Stimulated activated CD8-positive, alpha-beta memory T cell treated with anti-CD3 and anti-CD28 coated beads, Interleukin-7, amount 100 ng/mL, for 48 hours (primary cell): ENCODE measurements at places on chromosomes 2 and 18.

- DNase-seq = no peak
Observed at GRCh38 chr2:179441551-179441950, 176.9 kb upstream of the SESTD1 start.

GRCh38 chr2:109321570-109321969 is 192.6 kb downstream of the SH3RF3 start:
- no peak for DNase-seq

DNA sequence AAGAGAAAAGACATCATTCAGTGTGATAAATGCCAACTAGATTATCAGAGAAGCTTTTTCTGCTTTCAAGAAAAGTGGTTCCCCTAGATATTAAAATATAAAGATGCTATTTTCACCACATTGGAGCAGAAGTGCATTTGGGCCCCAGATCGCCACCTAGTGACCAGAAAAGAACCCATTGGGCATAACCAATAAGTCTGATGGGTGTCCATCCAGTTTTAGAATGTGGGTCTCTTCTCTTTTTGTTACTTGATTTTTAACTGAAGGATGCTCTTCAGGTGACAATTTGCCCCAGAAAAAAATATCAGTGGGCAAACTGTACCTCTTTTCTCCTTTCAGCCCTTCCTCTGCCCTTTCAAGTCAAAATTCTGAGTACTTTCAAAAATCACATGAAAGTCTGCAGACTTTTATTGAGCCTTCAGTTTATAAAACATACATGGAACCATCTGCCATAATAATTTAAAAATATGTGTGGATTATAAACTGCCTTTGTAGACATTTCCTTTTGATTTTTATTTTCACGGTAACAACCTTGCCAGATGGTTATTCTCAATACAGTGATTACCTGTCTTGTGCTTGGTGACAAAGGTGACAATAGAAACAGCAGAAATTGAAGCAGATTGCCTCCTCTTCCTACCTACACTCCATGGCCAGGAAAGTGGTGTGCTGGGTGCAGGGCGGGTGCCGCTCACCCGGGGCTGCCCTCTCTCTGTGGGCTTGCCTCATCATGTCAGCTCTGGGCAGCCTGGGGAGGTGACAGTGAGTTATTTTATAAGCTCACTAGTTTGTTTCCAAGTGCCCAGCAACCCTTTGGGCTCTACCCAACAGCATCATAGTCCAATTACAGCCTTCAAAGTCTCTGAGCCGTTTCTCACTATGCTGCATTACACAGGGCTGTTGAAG is 124.5 kb downstream of the DCDC2C start:
- DNase-seq = no peak

- DNase-seq = no peak
Observed at GRCh38 chr2:218008060-218009040, 5.6 kb upstream of the TNS1 start.

- DNase-seq = no peak
Observed at GRCh38 chr2:183541766-183542165, 417.5 kb downstream of the NUP35 start.
